ENCODE measurements at places on chromosomes 11 and 22. TPM values are rescaled to one million over a fixed set of nuclear protein-coding genes. Genes with fewer than 3 reads are reported as not detected.

The CARD18 gene
- total RNA-seq: not detected

The OR8B8 gene
- total RNA-seq: not detected

The ART5 gene
- total RNA-seq: not detected

The MS4A12 gene
- total RNA-seq: not detected

DNA sequence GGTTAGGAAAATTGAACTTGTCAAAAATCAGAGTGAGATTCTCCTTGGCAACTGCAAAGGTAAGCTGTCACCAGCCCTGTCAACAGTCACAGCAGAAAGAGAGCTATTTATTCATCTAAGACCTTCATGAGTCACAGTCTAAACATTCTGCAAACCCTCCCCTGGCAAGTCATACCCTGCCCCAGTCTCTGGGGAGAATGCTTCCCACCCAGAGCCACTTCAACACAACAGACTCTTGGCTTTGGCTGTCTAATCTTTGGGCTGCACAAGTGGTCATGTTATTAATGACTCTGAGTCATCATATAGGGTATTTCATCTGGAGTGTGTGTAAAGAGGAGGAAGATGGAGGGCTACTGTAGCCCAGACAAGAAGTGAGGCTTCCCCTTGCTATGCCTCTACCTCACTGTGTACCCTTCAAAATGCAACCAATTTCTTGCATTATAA is 153.4 kb downstream of the CCDC34 start:
- DNase-seq: peak; percentile 94

DNA sequence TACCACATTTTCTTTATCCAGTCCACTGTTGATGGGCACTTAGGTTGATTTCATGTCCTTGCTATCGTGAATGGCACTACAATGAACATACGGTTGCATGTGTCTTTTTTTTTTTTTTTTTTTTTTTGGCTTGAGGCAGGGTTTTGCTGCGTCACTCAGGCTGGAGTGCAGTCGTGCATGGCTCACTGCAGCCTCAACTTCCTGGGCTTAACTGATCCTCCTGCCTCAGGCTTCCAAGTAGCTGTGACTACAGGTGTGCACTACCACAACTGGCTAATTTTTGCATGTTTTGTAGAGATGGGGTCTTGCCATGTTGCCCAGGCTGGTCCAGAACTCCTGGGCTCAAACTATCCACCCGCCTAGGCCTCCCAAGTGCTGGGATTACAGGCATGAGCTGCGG is 1.5 kb upstream of the CCDC90B start:
- no peak for DNase-seq

DNA sequence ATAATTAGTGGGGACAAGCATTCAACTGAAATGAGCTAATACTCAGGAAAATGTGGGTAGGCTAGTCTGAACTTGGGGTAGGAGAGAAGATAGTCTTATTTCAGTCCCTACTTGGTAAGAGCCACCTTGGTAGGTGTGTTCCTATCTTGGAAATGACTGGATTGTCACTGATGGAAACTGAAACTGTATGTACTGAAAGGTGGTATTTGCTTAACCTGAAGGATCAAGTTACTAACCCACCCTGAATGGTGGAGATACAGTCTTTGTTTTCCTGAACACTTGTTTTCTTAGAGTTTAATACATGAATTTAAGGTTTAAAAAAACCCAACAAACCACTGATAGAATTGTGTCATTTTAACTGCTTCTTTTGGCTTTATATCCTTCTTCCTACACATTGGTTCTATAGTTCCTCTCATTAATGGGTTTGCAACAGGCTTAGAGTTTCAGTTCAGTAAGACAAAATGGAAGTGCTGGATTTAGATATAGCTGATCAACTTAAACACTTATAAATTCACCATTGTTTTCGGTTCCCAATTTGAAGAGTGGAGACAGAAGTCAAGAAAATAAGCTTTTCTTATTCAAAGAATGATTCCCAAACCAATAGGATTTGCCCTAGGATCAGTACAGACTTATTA is 4.2 kb downstream of the FAR1 start:
- no peak for DNase-seq

DNA sequence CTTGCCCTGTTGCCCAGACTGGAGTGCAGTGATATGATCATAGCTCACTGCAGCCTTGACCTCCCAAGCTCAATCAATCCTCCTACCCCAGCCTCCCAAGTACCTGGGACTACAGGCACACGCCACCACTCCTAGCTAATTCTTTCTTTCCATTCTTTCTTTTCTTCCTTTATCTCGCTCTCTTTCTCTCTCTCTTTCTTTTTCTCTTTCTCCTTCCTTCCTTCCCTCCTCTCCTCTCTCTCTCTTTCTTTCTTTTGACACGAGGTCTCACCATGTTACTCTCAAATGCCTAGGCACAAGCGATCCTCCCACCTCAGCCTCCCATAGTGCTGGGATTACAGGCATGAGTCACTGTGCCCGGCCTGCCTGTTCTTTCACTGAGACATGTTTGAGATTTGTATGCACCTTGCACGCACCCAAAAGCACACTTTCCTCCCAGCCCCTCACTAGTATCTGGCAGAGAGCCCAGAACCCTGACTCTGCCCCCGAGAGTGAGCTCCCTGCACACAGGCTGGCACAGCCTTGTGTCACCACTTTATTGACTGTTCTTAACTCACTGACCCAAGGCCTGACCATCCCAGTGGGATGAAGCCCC is 56.8 kb downstream of the CD6 start:
- DNase-seq: peak; percentile 36

GRCh38 chr11:76629853-76630599 is 40.5 kb downstream of the LRRC32 start:
- no peak for DNase-seq
